Left kidney (tissue), 8 donors: ENCODE measurements at places on chromosomes 5 and 9.

- DNase-seq: no peak
Measured at GRCh38 chr5:135364421-135365262, 34.4 kb downstream of the MACROH2A1 start.

- DNase-seq: no peak
Measured at GRCh38 chr5:172942556-172942955, 16.7 kb upstream of the RPL26L1 start.

DNA sequence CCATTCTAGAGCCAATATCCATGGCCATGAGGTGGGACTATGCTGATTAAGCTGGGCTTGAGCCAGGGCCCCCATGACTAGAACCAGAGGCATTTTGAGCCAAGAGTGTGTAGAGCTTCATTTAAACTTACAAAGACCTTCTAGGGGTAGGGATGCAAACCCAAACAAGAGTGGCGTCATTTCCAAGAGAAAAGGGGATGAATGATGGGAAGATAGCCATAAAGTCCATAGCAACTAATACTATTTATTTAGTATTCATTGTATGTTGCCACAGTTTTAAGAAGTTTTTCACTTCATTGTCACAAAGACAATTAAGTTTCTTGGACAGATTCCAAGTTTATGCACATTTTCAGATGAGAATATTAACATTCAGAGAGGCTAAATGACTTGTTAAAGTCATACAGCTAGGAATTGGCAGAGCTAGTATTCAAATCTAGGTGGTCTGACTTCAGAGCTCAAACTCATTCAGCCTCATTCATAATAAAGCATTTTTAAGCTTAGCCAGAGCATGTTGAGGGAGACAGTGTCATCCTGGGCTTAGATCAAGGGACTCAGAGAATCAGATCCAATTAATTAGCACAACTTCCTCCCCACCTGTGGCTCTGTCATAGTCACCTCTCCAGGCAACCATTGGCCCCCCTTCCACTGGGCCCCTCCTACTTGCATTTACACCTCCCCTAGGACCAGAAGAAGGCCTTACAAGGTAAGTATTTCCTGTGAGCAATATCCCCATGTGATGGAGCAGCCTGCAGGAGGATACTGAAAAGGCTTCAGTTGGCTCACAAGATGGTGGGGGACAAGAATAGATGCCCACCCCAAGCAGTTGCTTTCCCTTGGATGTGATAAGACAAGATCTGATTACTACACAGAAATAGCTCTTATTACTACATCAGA, 95.0 kb upstream of the PCSK1 start:
- no peak for DNase-seq

GRCh38 chr9:68522954-68523353, 17.7 kb downstream of the TMEM252 start:
- DNase-seq: no peak

DNA sequence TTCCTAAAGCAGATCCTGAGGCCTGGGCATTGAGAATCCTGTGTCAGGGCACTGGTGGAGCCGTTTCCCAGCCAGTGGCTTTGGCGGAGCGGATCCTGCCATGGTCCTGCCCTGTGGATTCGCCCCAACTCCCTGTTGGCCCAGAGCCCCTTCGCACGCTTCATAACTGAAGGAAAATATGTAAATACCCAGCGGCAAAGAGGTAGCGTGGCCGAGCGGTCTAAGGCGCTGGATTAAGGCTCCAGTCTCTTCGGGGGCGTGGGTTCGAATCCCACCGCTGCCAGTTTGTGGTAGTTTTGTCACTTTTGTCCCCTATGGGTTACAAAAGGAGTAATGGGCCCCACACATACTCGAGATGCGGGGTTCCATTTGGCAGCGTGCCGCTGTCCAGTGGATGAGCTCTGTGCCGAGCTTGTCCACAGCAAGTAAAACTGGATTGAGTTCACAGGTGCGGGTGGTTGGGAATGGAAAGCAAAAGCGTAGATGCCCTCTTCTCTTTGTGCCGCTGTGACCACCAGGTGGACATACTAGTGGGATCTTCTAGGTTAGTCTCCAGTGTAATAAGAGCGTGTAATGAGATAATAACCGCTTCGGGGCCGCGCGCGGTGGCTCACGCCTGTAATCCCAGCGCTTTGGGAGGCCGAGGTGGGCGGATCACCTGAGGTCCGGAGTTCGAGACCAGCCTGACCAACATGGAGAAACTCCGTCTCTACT, 17.3 kb downstream of the TRIM7 start:
- DNase-seq: no peak

DNA sequence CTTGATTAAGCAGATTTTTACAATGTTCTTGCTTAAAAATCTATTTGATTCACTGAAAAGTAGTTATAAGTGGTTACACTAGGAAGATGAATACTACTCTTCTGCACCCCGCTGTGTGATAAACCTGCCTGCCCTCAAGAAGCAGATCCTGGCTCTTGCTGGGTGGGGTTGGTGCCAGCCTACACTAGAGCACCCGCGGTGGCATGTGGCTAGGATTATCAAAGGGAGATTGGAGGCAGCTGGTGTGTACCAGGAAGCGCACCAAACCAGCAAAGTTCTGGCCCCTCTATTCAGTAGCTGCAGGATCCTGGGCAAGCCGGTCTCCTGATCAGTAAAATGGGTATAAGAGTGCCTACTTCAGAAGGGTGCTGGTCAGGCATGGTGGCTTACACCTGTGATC, 43.5 kb downstream of the PRLR start:
- no peak for DNase-seq

GRCh38 chr9:91515074-91515687, 91.5 kb upstream of the NFIL3 start:
- DNase-seq: peak; percentile 75

DNA sequence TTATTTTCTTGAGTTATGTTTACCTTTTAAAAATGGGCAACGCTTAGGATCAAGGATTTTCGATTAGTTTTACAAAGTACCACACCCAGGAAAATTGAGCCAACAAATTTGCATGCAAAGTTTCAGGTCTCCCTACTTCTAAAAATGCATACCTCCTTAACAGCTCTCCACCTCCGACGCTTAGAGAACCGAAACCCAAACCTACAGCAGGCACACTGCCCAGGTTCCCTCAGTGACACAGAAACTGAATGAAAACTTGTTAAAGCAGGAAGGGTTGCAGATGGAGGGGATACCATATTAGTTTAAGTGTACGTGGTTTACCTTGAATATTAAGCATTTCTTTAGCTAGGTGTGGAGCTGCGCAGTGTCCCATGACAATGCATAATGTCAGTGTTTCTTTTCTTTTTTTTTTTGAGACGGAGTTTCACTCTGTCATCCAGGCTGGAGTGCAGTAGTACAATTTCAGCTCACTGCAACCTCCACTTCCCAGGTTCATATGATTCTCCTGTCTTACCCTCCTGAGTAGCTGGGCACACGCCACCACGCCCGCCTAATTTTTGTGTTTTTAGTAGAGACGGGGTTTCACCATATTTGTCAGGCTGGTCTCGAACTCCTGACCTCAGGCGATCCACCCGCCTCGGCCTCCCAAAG, 1.6 kb upstream of the SUB1 start:
- no peak for DNase-seq

DNA sequence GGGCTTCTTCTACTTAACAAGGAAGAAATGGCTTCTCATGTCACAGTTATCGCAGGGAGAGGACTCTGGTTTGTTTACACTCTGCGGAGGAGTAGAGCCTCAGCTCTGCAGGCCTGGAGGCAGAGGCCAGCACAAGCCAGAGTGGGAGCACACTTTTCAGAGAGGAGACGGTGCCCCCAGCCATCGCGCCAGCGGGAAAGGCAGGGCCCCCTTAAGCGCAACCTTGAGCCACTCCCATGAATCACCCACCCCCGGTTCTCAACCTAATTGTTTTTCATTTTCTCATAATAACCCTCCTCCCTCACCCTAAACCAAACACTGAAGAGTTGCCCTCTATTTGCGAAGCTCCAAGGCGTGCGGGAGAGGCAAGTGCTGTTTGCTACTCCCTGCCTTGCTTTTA, 208.4 kb upstream of the TBCA start:
- peak; percentile 51 for DNase-seq

DNA sequence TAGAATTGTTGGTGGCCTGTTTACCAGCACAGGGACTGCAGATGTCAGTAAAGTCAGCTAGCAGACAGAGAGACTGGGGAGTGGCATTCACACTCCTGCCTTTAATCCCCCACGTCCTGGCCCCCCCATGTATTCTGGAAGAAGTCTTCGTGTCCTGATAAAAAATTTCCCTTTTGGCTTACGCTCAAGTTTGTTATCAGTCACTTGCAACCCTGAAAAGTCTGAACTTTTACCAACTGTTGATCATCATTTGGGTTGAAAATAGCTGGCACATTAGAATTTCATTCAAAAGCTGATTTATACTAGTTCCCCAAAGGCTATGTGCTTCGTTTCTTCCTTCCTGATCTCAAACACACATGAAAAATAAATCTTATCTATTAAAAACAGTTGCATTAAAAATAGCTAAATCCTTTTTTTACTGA, 5.8 kb upstream of the CRHBP start:
- DNase-seq: no peak

- no peak for DNase-seq
Measured at GRCh38 chr5:61081741-61082140, 80.5 kb downstream of the SMIM15 start.

- no peak for DNase-seq
Measured at GRCh38 chr5:64285188-64286130, 119.8 kb downstream of the RNF180 start.

- no peak for DNase-seq
Measured at GRCh38 chr5:35898952-35899660, 39.3 kb downstream of the CAPSL start.

DNA sequence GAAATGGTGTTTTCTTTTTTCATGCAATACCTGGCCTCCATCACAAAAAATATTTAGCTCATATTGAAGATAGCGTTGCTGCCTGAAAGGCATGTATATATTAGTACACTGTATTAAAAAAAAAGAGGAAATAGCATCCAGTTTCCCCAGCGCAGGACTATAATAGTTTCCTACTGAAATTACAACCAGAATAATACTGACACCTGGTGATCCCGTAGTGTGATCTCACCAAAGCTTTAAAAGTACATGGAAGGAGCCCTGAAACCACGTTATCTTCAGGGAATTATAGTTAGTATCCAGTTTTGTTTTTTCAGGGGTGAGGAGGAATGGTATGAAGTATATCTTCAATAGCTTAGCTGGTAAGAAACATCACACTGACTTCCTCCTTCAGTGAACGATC, 264.9 kb downstream of the CD180 start:
- no peak for DNase-seq

- no peak for DNase-seq
Measured at GRCh38 chr5:92353107-92354030, 970.3 kb upstream of the ARRDC3 start.

DNA sequence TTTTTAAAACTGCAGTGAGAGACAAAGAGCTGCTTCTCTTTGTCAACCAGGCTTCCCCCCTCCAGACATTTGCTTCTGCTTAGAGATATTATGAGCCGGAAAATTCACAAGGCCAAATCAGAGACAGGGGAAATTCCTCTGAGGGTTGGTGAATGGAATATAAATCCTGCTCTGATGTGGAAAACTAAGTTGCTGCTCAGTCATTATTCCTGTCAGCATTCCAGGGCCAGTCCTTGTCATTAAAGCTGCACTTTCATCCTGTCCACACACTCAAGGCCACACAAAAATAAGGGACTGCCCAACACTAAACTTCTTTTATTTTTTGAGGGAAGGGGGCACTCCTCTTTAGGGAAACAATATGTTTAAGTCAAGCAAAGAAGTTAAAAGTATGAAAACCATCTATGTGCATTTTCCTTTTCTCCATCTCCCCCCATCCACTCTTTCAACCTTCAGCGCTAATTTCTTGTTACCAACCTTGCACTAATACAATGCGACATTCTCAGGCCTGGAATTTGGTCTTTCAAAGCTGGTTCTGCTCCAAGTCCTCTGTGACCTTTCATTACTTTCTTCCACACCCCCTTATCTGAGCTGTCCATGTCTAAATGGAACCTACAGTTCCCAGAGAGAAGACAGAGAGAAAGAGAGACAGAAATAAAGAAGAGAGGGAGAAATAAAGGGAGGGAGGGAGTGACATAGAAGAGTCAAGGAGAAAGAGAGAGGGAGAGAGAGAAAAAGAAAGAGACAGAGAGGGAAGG, 118.9 kb upstream of the S1PR3 start:
- no peak for DNase-seq

- no peak for DNase-seq
Measured at GRCh38 chr9:72911816-72912215, 41.0 kb downstream of the ALDH1A1 start.

GRCh38 chr5:139658928-139659667, 10.9 kb downstream of the CXXC5 start:
- no peak for DNase-seq

- no peak for DNase-seq
Measured at GRCh38 chr5:162529886-162530285, 462.3 kb downstream of the GABRG2 start.

GRCh38 chr9:129841071-129841470, 5.8 kb downstream of the USP20 start:
- DNase-seq: no peak

DNA sequence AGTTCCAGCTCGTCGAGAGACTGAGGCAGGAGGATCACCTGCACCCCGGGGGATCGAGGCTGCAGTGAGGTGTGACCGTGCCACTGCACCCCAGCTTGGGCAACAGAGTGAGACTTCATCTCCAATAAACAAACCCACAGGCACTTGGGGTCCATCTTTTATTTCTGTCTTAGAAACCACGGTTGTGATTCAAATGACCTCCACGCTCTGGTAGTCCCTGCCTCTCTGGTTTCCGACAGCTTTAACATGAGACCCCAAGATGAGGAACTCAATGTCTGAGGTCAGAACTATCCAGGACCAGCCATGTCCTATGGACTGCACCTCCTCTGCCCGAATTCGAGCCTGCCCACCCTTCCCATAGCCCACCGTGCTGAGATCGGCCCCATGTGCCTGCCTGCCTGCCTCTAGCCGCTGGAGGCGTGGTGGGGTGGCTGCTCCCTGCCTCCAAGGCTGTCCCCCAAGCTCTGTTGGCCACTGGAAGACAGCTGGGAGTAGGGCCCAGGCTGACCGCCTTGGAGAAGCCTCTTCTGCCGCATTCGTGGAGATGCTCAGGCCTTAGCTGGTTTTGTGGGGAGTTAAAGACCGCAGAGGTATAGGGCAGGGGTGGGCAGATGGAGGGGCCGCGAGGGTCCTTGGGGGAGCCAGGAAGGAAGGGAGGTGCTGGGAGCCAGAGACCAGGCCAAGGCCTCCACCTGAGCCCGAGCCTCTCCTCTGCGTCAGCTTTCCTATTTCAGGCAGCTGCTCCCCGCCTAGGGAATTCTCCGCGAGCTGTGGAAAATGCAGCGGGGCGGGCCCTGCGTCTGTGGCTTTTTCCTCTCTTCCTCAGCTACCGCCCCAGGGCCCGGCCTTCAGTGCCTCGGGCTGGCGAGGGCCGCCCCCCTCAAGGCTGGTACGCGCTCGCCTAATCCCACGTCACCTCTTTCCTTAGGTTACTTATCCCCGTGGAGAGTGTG, 6.9 kb upstream of the WDR5 start:
- no peak for DNase-seq
